ENCODE measurements at places on chromosomes 1 and 21. TPM values are rescaled to one million over a fixed set of nuclear protein-coding genes. Genes with fewer than 3 reads are reported as not detected.

Gene PROK1
- polyA plus RNA-seq = not detected

Gene DCST1
- not detected for polyA plus RNA-seq

Gene LDLRAD2
- 8.5 TPM for polyA plus RNA-seq

Gene RCC1
- 17.5 TPM for polyA plus RNA-seq

Gene DHX9
- polyA plus RNA-seq = 67.6 TPM

Gene DMBX1
- not detected for polyA plus RNA-seq

- no peaks in the 10 kb centered on the region for H3K27me3 ChIP-seq
- no peaks in the 10 kb centered on the region for H3K36me3 ChIP-seq
- no peak overlapping the region for H3K27ac ChIP-seq
- peak; percentile 17 for DNase-seq
- no peak overlapping the region for H3K4me3 ChIP-seq
- H3K4me1 ChIP-seq = no peaks in the 10 kb centered on the region
These were observed 2.3 kb downstream of the HMGCS2 start for GRCh38 chr1:119766374-119766794.

DNA sequence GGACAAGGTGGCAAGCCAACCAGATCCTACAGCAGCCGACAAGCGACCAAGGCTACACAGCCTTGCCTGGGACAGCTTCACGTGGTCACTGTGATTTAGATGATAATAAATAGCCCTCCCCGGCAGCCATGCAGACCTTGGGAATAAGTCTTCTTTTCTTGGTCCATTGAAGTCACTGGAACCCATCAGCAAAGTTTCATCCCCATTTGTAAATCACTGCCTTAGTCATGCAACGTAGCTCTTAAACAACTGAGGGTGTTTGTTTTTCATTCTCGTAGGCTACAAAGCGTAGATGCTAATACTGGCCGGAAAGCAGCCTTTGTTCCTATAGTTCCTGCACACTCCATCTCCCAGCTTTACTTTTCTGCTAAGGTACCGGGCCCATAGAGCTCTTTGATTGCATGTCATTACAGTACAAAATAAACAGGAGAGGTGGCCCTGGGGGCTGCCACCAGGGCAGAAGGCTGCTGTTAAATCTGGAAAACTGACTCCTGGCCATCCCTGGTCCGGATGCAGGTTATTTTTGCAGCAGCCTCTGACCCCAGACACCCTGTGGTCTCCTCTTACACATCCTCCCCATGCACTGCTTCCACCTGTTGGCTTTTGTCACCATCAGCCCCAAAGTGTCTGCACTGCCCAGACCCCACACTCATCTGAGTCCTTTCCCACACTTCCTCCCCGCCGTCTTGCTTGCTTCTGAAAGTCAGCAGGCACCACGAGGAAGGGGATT lies 105.5 kb downstream of the TOMM20 start:
- H3K36me3 ChIP-seq = no peaks in the 10 kb centered on the region
- H3K4me1 ChIP-seq = peaks cover 13% of the 10 kb centered on the region
- H3K27me3 ChIP-seq = no peaks in the 10 kb centered on the region
- no peak for DNase-seq
- no peak overlapping the region for H3K27ac ChIP-seq

DNA sequence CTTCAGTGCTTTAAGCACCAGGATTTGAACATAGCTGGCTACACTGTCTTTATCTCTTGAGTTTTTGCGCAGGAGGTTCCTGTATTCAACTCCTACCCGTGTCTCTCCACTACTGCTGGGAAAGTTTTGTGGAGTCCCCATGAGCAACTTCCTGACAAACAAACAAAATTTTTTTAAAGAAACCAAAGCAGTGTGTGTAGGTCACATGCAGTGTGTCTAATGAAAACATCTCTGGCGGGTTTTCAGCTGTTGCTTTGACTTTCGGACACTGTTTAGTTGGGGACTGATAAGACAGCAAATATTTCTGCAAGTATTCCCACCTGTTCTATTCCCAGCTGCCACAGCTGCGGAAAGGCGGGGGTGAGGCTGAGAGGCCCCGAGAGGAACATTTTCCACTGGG lies 2.0 kb downstream of the PSEN2 start:
- no peak for DNase-seq
- no peaks in the 10 kb centered on the region for H3K36me3 ChIP-seq
- no peaks in the 10 kb centered on the region for H3K27me3 ChIP-seq

DNA sequence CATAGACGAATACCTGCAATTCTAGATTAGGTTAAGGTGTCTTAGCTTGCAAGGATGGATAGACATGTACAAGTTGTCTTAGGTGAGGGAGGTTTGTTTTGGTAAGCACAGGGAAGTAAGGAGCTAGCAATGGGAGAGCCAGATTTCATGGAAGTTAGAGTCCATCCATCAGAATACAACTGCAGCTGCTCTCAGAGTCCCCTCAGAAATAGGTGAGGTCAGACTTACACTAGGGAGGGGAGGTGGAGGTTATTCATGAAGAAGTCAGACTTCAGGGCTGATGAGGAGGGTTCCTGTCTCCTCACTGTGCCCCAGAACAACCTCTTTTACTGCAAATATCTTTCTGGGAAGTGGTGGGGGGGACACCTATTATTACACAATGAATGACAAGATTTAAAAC lies 85.3 kb downstream of the KCTD3 start:
- H3K27ac ChIP-seq = no peak overlapping the region
- no peaks in the 10 kb centered on the region for H3K36me3 ChIP-seq
- H3K4me3 ChIP-seq = no peak overlapping the region
- no peaks in the 10 kb centered on the region for H3K4me1 ChIP-seq
- no peak for DNase-seq
- H3K27me3 ChIP-seq = peaks cover 57% of the 10 kb centered on the region

- no peak overlapping the region for H3K4me3 ChIP-seq
- no peaks in the 10 kb centered on the region for H3K4me1 ChIP-seq
- H3K27ac ChIP-seq = no peak overlapping the region
These were observed 122.5 kb upstream of the COA6 start for GRCh38 chr1:234250747-234251146.

- H3K27me3 ChIP-seq = no peaks in the 10 kb centered on the region
- peaks cover 5% of the 10 kb centered on the region for H3K4me1 ChIP-seq
- no peak for DNase-seq
- H3K27ac ChIP-seq = no peak overlapping the region
These were observed 66.8 kb downstream of the SLX9 start for GRCh38 chr21:45006536-45007095.

DNA sequence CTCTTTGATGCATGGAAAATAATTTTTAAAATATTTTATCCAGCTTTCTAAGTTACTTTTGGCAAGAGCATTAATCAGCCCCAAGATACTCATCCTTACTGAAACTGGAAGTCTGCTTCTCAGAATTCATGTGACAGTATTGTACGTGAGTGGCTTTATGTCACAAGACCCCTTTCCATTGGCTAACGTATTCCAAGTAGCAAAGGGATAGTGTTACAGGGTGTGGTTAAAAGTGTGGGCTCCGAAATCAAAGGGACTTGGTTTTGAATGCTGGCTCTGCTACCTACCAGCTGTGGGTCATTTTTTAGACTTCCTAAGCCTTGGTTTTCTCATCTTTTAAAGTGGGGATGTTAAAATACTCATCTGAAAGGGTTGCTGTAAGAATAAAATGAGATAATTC lies 91.7 kb downstream of the RHOU start:
- no peaks in the 10 kb centered on the region for H3K36me3 ChIP-seq
- H3K4me3 ChIP-seq = no peak overlapping the region
- H3K4me1 ChIP-seq = no peaks in the 10 kb centered on the region
- DNase-seq = no peak

- no peak overlapping the region for H3K4me3 ChIP-seq
- H3K4me1 ChIP-seq = no peaks in the 10 kb centered on the region
- H3K27ac ChIP-seq = no peak overlapping the region
- H3K36me3 ChIP-seq = peaks cover 3% of the 10 kb centered on the region
These were observed 50.9 kb downstream of the ACBD6 start for GRCh38 chr1:180451504-180451903.

DNA sequence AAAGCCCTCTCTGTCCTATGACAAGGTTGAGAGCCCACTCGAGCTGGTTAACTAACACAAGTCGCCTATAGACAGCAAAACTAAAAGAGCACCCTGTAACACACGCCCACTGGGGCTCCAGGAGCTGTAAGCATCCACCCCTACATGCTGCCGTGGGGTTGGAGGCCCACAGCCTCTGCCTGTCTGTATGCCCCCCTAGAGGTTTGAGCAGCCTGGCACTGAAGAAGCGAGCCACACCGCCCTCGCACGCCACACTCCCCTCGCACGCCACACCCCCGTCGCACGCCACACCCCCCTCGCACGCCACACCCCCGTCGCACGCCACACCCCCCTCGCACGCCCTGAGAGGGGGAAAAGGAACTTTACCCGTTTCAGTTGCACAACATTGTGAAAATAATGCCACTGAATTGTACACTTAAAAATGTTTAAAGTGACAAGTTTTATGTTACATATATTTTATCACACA lies 13.2 kb upstream of the HMGCL start:
- H3K36me3 ChIP-seq = no peaks in the 10 kb centered on the region
- no peak overlapping the region for H3K27ac ChIP-seq
- H3K4me3 ChIP-seq = peak overlapping the region; percentile 64
- H3K27me3 ChIP-seq = 0 out of 2 replicates have a peak, but pooled peaks cover 9% of the 10 kb centered on the region
- peak; percentile 72 for DNase-seq
- peaks cover 4% of the 10 kb centered on the region for H3K4me1 ChIP-seq

GRCh38 chr1:5975133-5975880 lies 16.9 kb downstream of the NPHP4 start:
- H3K36me3 ChIP-seq = no peaks in the 10 kb centered on the region
- peaks cover 2% of the 10 kb centered on the region for H3K4me1 ChIP-seq

DNA sequence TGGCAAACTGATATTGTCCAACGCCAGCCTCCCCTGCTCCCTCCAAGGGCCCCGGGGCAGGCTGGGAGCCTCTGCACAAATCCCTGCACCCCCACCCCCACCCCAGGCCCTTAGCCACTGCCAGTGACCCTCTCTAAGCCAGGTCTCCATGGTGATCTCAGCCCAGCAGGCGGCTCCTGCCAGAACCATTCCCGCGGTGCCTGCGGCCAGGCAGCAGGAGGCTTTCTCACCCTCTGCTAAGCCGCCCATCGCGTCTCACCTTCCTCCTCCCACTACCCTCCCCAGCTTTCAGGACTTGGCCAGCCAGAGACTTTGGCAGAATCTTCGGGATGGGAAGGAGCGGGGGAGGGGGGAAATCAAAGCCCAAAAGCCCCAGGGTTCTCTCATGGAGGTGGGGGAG lies 46.8 kb upstream of the WASF2 start:
- H3K36me3 ChIP-seq = no peaks in the 10 kb centered on the region
- H3K27ac ChIP-seq = peak overlapping the region; percentile 95
- H3K4me1 ChIP-seq = peaks cover 55% of the 10 kb centered on the region
- no peaks in the 10 kb centered on the region for H3K27me3 ChIP-seq
- H3K4me3 ChIP-seq = no peak overlapping the region

DNA sequence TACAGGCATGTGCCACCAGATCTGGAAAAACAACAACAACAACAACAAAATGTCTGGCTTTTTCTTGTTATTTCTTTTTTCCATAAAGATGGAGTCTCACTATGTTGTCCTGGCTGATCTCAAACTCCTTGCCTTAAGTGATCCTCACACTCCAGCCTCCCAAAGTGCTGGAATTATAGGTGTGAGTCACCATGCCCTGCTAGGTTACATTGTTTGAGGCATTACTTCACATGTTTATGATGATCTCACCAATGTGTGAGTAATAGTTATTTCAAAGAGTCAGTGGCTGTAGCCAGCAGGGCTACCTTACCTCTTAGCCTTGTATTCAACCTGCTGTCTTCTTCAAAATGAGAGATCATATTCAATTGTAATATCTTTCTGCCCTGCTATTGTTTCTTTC lies 445.7 kb downstream of the AMY1C start:
- no peaks in the 10 kb centered on the region for H3K27me3 ChIP-seq
- H3K4me1 ChIP-seq = no peaks in the 10 kb centered on the region
- no peaks in the 10 kb centered on the region for H3K36me3 ChIP-seq
- peak; percentile 2 for DNase-seq

- no peaks in the 10 kb centered on the region for H3K27me3 ChIP-seq
- no peaks in the 10 kb centered on the region for H3K36me3 ChIP-seq
- H3K4me3 ChIP-seq = peak overlapping the region; percentile 1
- DNase-seq = peak; percentile 50
These were observed 1.9 kb upstream of the MYOC start for GRCh38 chr1:171654201-171654941.

DNA sequence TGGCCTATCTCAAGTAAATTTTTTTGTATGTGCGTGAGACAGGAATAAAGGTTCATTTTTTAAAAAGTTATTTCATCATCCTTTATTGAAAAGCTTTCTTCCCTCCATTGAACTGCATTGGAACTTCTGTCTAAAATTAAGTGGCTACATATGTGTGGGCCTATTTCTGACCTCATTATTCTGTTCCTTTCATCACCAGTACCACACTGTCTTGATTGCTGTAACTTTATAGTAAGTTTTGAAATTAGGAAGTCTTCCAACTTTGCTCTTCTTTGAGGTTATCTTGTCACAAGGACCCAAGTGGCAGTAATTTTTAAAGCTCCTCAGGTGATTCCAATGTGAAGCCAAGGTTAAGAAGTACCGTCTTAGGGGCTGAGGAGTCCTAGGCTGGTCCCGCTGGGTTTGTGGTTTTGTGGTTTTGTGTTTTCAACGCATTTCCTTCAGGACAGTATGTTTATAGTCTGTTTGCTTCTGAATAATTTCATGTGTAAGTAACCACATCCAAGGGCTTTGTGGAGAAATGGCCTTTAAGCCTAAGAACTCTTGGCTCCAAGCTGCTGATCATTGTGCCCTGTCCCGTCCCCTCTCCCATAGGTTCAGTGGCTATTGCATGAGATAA lies 12.4 kb upstream of the SCAF4 start:
- no peaks in the 10 kb centered on the region for H3K36me3 ChIP-seq
- H3K27ac ChIP-seq = no peak overlapping the region
- no peaks in the 10 kb centered on the region for H3K27me3 ChIP-seq
- no peak for DNase-seq
- no peak overlapping the region for H3K4me3 ChIP-seq
- H3K4me1 ChIP-seq = no peaks in the 10 kb centered on the region

- no peak overlapping the region for H3K4me3 ChIP-seq
- no peaks in the 10 kb centered on the region for H3K4me1 ChIP-seq
- H3K36me3 ChIP-seq = no peaks in the 10 kb centered on the region
- H3K27me3 ChIP-seq = no peaks in the 10 kb centered on the region
These were observed 111.9 kb downstream of the CAMTA1 start for GRCh38 chr1:6897138-6897537.
